CD8-positive, alpha-beta memory T cell (primary cell): ENCODE measurements at places on chromosomes 4 and X.

DNA sequence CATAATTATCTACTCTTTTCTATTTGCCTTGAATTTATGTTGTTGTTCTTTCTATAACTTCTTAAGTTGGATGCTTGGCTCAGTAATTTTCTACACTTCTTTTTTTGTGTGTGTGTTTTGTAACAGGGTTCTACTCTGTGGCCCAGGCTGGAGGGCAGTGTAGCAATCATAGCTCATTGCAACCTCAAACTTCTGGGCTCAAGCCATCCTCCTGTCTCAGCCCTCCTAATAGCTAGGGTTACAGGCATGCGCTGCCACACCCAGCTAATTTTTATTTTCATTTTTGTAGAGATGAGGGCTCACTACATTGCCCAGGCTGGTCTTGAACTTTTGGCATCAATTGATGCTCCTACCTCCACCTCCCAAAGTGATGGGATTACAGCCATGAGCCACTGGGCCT lies 20.7 kb upstream of the UCHL1 start:
- DNase-seq = no peak

DNA sequence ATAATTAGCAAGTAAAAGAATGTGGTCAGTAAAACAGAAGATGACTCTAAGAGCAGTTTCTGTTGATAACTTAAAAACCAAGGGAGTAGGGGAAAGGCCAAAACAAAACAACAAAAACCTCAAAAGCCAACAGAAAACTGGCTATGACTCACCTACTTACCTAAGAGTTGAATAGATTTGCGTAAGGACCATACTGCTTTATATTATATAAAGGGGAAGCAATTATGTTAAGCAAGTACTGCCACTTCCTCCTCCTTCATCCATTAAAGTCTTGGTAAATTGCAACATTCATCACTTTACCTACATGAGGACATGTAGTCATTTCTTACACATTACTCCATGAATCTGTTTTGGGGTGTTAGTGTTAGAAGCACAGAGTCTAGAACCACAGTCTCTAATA lies 85.9 kb upstream of the FAM47A start:
- no peak for DNase-seq

- peak; percentile 57 for DNase-seq
These were observed 84.2 kb downstream of the BCOR start for GRCh38 chrX:40013266-40014195.

GRCh38 chr4:5709207-5709575 lies 832 bp upstream of the EVC2 start:
- DNase-seq = no peak

DNA sequence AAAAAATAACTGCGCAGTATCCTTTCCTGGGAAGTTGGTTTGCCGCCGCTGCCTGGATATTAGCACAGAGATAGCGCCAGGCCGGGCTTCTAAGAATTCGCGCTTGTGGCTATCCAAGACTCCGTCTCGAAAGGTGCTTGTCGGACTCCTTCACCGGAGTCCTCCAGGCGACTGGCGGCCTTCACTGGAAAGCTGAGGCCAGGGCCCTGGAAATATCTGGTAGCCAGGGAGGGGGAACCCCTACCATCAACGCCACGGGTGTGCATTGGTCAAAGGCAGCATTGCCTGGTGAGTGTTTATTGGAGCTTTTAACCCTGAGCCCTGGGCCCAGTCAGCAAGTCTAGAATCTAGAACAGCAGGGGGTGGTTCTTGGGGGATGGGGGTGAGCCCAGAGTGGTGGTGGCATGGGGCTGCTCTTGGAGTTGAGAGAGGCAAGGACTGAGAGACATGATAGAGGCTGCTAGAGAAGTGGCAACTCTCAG lies 577 bp upstream of the PIM2 start:
- no peak for DNase-seq

DNA sequence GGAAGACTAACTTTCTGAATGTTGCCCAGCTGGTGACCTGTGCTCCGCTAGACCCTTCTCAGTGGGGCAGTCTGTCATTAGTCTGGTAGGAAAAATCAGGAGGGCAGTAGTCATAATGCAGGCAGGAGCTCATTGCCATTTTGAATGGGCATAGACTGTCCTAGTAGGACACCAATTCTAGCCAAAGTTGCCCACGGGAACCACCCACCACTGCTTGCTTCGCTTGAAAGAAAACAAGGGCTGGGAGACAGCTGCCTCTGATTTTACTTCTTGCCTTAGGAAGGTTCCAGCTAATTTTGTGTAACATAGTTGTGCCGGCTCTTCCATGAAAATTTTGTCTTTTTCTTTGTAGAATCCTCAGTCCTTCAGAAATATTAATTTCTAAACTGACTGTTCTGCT lies 23.3 kb downstream of the HOPX start:
- DNase-seq = no peak

GRCh38 chrX:140425712-140426395 lies 79.0 kb downstream of the SOX3 start:
- DNase-seq = no peak

DNA sequence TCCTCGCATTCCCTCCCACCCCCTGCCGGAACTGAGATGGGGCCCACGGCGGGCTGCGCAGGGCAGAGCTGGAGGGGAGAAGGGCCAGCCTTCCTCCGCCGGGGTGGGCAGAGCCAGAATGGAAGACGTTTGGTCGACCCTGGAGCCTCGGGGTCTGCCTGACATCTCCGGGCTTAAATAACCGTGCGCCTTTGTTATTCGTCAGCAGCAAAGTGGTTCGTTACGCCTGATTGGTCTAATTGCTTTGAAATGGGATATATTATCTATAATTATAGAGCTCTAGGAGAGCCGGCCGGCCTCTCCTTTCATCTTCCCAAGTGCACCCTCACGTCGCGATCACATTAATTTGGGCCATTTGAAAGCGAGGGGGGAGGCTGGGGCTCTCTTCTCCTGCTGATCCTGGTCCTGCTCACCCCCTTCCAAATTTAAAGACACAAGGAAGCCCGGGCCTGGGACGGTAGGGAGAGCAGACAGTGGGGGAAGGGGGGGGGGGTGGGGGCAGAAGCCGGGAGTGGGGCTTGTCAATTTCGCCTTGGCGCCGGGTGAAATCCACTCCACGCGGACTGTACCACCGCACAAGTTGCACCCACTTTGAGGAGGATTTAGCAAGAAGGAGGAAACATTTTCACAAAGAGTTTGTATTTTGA lies 4.7 kb upstream of the MSX1 start:
- no peak for DNase-seq

GRCh38 chrX:46169808-46170207 lies 375.4 kb downstream of the ZNF674 start:
- no peak for DNase-seq

GRCh38 chr4:7068883-7069282 lies 1.0 kb upstream of the GRPEL1 start:
- no peak for DNase-seq

GRCh38 chrX:144627947-144628346 lies 619.4 kb upstream of the SPANXN1 start:
- no peak for DNase-seq

DNA sequence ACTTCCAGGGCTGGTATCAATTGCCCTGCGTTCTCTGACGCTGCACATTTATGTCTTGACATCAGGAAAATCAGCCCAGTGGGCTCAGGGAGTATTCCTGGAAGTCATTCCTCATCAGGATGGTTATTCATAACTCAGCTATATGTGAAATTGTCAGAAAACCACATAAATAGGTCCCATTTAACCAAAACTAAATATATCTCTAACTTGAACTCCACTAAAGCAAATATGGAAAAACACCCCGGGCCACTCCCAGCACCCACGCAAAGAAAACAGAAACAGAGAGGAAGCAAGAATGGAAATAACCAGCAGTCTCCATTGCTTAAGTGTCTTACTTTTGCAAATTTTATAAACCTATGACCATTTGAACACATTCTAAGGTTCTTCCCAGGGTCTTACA lies 112.0 kb downstream of the IRF2 start:
- DNase-seq = no peak

- no peak for DNase-seq
These were observed 1.6 kb upstream of the WWC2 start for GRCh38 chr4:183097231-183098018.

DNA sequence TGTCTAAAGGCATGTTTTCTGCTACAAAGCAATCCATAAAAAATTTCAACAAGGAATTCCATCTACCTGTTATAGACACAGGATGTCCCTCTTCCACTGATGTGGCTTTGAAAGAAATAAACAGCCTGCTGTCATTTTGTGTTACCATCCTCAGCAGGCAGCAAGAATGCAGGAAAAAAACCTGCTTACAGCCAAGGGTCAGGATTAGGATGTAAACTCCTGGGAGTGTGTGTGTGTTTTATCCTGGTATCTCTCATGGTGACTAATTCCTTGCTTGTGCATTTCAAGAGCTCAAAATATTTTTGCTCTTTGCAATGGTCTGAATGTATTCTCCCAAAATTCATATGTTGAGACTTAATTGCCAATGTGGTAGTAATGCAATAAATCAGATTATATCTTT lies 28.6 kb upstream of the SFRP2 start:
- no peak for DNase-seq

DNA sequence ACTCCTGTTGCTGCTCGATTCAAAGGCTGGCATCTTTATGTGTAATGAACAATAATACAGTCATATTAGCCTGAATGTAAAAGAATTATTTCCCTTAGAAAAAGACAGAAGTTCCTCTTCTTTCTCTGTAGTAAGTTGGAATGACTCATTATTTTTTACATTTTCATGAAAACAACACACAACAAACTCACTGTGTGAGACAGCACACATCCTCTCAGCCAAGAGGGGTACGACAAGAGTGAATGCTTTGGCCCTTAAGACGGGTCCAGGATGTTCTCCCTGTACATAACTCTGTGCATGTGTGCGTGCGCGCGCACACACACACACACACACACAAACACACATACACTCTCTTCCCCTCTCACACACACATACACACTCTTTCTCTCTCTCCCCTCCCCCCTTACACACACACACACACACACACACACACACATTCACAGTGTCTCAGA lies 72.8 kb downstream of the MANBA start:
- DNase-seq = no peak

DNA sequence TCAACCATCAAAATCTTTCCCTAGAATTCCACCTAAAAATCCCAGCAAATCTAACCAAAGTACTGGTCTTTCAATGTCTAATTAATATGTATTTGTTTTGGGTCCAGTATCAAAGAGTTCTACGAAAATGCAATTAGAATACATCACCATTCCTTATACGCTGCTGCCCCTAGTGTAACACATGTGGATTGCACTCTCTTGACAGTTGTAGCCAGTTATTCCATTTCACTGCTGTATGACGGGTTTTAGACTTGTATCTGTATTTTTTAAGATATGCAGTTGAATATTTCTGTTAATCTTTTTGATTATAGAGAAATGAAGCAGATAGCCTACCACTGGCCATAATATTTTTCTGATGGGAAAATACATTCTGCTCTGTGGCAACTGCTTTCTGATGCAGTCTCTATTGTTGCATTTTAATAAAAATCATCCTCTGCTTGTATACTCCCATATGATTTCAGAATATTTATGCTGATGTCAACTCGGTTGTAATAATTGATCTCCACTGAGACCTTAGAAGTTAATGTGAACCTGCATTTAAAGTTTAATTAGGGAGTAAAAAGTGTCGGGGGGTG lies 17.1 kb upstream of the PAGE2B start:
- DNase-seq = peak; percentile 33

DNA sequence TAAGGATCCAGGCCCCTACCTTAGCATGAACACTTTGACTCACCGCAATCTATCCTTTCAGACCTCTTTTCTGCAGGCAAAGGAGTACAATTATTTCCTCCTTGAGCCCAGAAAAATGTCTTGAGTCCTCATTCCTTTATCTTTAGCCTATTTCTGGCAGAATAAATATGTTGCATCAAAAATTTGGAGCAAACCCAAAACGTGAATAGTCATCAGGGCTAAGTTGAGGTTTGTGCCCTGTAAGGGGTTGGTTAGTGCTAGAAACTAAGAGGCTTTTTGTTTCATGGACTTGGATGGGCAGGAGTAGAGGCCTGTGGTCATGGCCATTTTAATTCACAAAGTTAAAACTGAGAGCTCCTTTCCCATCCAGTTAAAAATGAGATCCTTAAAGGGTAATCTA lies 460.3 kb downstream of the GBA3 start:
- no peak for DNase-seq

- no peak for DNase-seq
These were observed 60.4 kb upstream of the TAF9B start for GRCh38 chrX:78199851-78200250.

- no peak for DNase-seq
These were observed 11.8 kb downstream of the SMIM14 start for GRCh38 chr4:39626913-39627312.

GRCh38 chrX:69148946-69149345 lies 16.3 kb downstream of the PJA1 start:
- no peak for DNase-seq

- DNase-seq = no peak
These were observed 98.5 kb downstream of the ADGRA3 start for GRCh38 chr4:22417408-22417807.

DNA sequence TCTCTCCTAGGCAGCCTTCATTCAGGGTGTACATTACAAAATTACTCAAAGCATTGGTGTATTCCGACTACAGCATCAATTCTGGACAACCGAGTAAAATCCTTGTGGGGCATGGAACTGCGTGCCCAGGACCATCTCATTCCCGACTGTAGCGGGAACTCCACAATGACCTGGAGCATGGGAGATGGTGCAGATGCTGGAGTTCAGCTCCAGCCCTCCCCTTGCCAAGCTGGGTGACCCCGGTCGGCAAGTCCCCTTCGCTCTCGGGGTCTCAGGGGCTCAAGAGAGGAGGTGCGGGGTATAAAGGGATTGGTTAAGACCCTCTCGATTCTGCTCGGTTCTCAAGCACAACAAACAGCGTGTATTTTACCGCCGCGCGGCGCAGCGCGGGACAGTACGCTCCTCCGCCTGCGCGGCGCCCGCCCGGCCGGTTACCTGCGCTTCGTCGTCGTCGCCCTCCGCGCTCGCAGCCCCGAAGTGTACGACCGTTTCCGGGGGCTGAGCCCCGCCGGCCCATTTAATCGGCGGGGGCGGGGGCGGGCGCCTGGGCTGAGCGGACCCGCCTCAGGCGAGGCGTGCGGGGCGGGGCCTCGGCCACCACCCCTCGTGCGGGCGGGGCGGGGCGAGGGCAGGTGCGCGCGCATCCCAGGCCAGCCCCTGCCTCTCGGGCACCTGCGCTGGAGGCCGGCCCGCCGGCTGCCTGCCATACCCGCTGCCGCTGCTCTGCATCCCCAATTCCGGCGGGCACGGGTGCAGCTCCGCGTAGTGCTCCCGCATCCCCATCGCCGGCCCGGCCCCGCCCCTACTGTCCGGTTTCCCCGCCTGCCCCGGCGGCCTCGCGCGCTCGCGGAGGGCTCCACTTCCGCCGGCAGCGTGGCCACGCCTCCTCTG lies at the start of gene G6PD:
G6PD (minus strand) TSS at position 493 of the 891 bp plus-strand sequence. CDS start 691 bp downstream, outside the sequence.
- peak; percentile 76 for DNase-seq

DNA sequence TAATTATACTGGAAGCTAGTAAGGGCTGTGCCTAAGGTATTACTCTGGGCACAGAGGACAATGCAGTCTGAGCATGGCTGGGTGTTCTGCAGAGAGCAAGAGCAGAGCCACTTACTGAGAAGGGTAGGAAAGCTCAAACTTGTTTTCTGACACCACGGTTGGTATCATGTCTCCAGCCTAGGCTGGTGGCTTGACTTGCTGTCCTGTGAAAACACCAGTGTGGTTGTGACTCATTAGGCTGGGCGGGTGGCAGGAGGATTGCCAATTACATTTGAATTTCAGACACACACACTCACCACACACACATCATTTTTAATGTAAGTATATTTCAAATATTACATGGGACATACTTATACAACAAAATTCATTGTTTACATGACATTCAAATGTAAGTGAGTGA lies 19.7 kb upstream of the MTM1 start:
- DNase-seq = no peak
